Right renal pelvis (tissue), 4 donors: ENCODE measurements at places on chromosomes 4 and X. TPM values are rescaled to one million over a fixed set of nuclear protein-coding genes. Genes with fewer than 3 reads are reported as not detected.

Gene PITX2
- 2.8 TPM for polyA plus RNA-seq

Gene MECP2
- polyA plus RNA-seq, result 31.3 TPM

Gene ARX
- polyA plus RNA-seq, result not detected

Gene CYLC1
- polyA plus RNA-seq, result not detected

Gene RIBC1
- polyA plus RNA-seq, result 4.4 TPM

Gene WDR17
- polyA plus RNA-seq, result 6.9 TPM

Gene ADH1C
- 153 TPM for polyA plus RNA-seq

Gene CT45A2
- polyA plus RNA-seq, result not detected

Gene TEX13C
- not detected for polyA plus RNA-seq

Gene ALB
- polyA plus RNA-seq, result 61.1 TPM

Gene ENPP6
- polyA plus RNA-seq, result 6.6 TPM

Gene PNMA5
- 0.10 TPM for polyA plus RNA-seq

Gene POLN
- polyA plus RNA-seq, result 3.5 TPM
